ENCODE measurements at places on chromosomes 5 and 9.

DNA sequence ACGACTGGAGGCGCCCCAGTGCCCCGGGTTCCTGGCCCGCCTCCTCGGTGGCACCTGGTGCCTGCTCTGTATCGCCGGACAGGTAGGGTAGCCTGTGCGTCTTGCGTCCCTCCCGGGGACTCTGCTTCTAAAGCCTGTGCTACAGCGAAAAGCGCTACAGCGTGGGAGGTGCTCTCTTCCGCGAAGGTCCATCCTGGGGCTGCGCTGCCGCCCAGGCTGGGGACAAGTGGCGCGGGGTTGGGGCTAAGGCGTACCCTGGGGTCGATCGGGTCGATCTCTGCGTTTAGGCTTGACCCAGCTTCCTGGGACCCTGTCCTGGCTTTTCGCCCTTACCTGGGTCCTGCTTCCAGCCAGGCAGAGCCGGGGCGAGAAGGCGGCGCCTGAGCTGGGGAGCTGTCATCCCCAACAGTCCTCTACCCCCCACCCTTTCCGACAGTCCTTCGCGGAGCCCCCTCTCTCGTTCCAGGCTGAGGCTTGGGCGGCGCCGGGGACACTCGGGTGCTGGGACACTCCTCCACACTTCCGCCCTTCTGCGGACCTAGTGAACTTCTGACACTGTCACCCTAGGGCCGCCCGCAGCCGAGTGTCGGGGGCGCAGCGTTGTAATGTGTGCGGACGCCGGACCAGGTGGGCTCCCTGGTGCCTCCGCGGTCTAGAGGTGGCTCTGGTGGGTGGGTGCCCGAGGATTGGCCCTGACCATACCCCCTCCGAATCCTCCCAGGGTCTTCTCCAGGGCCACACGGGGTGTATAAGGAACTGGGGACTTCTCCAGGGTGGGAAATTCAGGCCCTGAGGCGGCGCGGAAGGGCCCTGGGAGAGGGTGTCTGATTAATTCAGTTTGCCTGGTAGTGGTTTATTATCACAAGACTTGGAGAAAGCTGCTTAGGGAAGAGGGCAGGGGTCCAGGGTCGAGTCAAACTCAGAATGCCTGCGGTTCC is 328.2 kb downstream of the SH3GL2 start:
- DNase-seq = no peak

DNA sequence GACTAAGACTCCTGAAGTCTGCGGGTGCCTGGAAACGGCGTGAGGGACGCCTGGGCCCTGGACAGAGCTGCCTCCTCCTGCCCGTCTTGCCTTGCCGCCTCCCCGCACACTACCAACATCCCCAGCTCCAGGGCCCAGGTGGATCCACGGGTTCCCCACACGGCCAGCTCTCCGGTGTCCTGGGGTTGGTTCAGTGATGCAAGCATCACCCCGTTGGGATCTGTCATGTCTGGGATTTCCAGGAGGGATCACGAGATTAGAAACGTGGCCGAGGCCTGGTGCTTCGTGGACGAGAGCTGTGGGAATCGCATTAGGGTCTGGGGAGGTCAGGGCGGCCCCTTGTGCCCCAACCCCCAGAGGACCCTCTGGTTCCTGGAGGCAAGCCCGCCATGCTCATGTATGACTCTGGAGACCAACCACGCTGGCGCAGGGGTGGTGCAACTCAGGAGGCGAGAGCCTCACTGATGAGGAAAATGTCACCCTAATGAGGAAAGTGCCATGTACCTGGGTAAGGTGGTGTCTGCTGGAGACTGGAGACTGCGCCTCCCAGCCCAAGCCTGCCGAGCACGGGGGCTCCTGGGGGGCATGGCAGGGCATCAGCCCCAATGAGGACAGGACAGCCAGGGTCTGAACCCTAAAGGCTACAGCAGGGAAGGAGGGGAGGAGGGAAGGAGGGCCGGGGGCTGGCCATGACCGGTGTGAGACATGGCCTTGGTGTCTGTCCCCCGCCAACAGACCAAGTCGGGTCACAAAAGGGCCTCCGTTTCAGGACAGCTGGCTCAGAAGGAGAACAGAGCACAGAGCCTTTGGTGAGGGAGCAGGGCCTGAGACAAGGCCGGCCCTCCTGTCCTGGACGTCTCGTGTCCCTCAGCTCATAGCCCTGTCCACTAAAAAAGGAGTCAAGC is 31.9 kb upstream of the SLC6A19 start:
- DNase-seq = no peak

DNA sequence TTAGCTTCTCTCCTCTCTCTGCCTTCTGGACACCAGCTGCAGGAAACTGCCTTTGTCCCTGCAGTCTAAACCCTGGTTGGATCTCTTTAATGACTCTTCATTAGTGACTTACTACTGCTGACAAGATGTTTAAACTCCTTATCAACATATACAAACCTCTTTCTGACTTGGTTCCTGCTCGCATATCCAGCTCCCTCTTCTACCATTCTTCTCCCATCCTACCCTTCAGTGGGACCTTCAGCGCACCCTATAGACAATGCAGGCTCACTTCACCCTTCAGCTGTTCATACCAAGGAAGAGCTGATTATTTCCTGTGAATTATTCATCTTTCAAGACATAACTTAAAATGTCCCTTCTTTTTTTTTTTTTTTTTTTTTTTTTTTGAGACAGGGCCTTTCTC is 436.5 kb downstream of the KIAA0825 start:
- no peak for DNase-seq

- DNase-seq = no peak
Measured at GRCh38 chr5:16455668-16456067, 9.9 kb downstream of the ZNF622 start.

GRCh38 chr5:173180331-173180730 is 36.0 kb downstream of the BNIP1 start:
- DNase-seq = no peak

Measured in activated naive CD4-positive, alpha-beta T cell (primary cell).